ENCODE measurements at places on chromosomes 11 and 22.

DNA sequence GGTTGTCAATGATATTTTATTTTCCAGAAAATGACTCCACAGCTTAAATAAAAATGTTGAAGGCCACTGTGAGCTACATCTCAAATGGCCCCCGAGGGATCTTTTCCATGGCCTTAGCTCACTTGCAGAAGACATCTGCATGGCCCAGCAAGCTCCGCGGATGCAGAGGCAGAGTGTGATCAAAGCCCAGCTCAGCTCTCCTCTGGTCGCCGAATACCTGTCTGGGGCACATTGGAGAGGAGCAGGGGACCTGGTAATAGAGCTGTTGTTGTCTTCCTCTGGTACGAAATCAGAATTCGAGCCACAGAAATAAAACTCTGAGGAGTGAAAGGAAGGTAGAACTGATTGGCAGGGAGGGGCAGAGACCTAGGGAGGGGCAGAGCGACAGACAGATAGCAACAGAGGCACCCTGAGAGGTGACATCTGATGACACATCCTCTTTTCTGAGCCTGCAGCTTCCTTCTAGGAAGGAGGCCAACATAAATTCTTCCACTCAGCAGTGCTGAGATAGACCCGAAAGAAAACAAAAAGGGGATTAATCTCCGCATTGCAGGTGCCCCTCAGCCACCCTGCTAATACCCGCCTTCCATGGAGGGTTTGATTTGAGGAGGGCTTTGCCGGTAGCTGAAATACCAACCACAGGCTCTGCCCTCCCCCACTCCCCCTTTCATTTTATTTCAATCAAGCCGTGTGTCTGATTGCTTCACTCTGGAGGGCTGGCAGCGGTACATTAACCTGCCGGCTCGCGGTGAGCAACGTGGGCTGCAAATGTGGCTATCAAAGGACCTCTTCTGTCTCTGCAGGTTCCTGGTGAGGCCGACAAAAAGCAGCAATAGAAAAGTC, 759.4 kb downstream of the OPCML start:
- no peak for DNase-seq

DNA sequence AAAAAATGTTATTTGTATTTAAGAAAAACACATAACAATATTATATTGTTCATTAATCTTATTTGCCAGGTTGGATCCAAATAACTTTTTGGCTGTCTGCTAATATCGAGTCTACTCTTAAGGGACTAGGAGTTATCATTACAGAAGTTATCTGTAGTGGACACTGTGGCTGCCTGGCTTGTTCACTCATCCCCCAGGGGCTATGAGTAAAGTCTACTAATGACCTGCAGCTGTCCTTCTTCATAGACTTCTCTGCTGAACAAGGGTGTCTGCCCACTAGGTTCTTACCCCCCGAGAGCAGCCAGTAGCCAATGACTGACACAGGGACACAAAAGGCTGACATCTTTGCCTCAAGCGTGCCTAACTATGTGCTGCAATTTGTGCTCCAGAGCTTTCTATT, 69.7 kb downstream of the APIP start:
- DNase-seq, result no peak

DNA sequence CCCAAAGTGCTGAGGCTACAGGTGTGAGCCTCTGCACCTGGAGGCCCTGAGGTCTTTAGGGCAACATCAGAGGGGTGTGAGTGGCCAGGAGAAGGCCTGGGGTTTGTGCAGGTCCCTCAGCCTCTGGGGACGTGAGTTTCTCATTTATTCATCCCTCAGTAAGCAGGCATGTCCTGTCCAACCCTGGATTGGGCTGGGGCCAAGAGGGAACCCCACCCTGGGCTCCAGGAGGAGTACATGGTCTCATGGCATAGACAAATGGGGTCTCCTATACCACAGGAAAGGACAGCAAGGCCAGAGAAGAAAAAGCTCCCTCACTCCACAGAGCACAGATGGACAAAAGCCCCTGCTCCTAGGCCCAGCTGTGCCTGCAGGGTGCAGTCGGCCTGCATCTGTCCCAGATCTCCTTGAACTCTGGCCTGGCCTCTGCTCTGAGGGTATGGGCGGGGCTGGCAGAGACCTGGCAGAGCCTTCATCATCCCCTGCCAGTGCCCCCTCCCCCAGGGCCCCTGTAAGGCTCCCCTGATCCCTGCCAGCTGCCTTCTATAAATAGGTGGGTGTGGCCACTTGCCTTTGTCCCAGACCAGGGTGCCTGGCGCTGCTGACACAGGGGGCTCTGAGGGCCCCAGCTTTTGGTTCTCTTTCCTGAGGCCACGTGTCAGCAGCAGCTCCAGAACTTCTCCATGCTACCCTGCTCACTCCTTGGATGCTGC, 34.6 kb downstream of the A4GALT start:
- DNase-seq, result no peak

DNA sequence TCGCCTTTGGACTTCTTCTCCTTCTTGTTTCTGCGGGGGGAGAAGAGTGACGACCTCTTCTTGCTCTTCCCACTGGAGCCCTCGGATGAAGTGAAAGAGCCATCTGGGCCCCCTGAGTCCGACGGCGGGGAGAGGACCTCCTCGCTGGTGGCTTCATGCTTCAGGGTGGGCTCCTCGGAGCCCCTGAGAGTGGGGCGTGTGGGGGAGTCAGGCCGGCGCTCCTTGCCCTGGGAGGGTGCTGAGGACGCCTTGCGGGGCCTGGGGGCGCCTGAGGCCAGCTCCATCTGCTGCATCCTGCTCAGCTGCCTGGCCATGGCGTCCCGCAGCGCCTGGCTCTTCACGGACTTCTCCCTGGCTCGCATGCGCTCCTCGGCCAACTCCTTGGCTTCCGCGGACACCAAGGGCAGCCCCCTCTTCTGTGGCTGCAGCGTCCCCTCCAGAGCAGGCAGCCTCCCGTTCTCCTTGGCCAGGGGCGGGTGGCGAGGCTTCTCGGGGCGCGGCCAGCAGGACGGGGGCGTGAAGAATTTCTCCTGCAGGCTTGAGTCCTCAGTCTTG, 43.3 kb upstream of the BID start:
- DNase-seq, result no peak

GRCh38 chr11:130404727-130405126, 23.7 kb downstream of the ADAMTS8 start:
- DNase-seq, result no peak

- no peak for DNase-seq
Observed at GRCh38 chr22:40422558-40423309, 52.3 kb downstream of the SGSM3 start.

GRCh38 chr11:44782478-44782877, 55.7 kb downstream of the TSPAN18 start:
- DNase-seq, result no peak

- no peak for DNase-seq
Observed at GRCh38 chr22:27711756-27712155, 89.8 kb downstream of the MN1 start.

- DNase-seq, result no peak
Observed at GRCh38 chr11:94400839-94401772, at the start of gene GPR83. Gene GPR83 (minus strand): TSS chr11:94401419. CDS start chr11:94401247, 172 bp downstream.

GRCh38 chr22:47144791-47145425, 382.5 kb downstream of the TBC1D22A start:
- no peak for DNase-seq

DNA sequence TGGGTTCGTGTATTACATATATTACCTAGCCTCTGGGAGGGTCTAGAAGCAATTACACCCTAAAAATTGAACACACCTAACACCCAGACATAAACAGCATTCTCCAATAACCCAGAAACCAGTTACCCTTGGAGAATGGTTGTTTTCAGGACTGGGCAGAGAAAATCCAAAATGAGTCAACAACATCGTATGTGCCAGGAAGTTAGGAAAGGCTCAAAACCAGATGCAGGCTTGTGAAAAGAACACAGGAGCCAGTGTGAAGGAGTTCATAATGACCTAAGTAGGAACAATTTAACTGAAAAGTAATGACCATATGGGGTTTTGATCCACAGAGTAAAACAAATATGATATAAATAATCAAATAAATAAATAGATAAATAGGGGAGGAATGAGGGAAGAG, 5.1 kb upstream of the CLPB start:
- no peak for DNase-seq

- no peak for DNase-seq
Observed at GRCh38 chr11:73931039-73931645, 19.7 kb upstream of the DNAJB13 start.

DNA sequence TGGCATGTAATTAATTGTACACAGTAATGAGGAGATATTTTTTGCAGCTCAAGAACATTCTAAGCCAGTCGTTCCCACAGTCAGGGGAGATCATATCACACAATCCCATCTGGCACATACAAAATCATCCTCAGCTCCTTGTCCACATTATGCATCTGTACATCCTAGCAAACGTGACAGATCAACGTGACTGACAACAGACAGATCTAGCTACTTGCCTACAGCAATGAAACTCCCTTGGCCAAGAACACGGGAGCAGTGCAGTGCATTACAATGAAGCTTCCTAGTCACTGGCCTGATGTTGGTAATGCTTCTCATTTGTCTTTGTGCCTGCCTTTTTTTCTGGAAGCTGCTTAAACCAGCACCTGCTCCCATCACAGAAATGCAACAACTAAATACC, 24.5 kb upstream of the GUCY1A2 start:
- no peak for DNase-seq

- DNase-seq, result no peak
Observed at GRCh38 chr11:59727426-59727825, 13.8 kb upstream of the OR10V1 start.

DNA sequence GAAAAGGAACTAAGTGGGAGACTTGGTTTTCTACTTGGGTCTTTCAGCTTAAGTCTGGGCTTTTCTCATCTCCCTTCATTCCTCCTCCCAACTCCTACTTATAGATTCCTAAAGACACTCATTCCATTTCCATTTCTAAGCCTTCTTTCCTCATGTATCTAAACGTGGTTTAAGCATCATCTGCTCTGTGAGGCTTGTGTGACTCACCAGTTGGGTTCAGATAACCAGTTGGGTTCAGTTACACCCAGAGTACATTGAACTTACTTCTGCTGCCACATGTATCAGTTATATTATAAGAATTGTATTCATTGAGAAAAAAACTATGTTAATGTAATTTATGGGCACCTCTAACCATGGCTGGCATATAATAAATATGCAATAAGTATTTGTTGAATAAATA, 831.2 kb upstream of the CCDC90B start:
- no peak for DNase-seq

- DNase-seq, result no peak
Observed at GRCh38 chr22:48051796-48052620, 1289.6 kb downstream of the TBC1D22A start.

DNA sequence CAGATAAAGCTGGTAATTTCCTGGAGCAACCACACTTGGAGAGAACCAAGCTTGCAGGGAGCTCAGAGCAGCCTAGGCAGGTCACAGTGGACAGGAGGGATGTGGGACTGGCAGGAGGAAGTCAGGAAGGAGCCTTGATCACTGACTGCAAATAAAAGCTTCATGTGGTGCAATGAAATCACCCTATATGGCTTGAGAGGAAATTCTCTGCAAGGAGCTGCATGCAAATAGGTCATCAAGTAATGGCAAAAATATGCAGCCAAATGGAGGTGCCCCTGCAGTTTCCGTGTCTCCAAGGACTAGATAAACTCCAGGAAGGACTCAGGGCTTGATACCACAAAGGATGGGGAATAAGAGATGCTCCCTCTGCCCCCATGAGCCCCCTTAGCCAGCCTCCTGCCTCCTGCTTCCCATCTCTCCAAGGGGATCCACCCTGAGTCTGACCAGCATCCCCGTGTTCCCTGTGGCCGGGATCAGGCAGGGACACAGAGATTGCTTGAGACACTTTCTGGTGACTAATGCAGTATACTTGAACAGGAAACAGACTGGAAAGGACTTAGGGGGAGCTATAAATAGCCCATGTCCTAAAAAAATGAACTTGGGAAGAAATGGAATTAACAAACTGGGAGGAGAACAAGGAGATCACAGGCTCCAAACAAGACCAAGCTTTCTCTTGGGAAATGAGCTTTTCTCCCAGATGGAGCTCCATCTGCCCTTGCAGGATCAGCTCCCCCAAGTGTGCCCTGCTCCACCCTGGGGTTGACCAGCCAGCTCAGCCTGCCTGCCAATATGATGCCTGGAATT, 23.9 kb upstream of the MICAL2 start:
- DNase-seq, result no peak

GRCh38 chr11:117444711-117445658, 117.3 kb downstream of the CEP164 start:
- DNase-seq, result no peak

DNA sequence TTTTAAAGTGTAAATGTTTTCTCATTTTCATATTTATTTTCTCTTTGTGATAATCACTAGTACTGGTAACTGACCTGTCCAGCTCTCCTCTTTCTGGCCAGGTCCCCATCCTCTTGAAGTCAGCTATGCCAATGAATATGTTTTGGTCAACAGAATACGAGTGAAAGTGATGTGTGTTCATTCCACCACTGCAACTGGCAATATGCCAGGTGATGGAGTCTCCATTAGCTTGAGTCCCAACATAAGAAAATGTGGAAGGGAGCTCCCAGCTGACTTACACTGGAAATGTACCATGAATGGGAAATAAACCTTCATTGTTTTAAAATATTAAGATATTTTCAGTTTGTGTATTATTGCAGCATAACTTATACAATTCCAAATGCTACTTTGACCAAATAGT, 75.8 kb downstream of the CCDC34 start:
- DNase-seq, result no peak

GRCh38 chr22:47198801-47199251, 436.4 kb downstream of the TBC1D22A start:
- DNase-seq, result no peak

DNA sequence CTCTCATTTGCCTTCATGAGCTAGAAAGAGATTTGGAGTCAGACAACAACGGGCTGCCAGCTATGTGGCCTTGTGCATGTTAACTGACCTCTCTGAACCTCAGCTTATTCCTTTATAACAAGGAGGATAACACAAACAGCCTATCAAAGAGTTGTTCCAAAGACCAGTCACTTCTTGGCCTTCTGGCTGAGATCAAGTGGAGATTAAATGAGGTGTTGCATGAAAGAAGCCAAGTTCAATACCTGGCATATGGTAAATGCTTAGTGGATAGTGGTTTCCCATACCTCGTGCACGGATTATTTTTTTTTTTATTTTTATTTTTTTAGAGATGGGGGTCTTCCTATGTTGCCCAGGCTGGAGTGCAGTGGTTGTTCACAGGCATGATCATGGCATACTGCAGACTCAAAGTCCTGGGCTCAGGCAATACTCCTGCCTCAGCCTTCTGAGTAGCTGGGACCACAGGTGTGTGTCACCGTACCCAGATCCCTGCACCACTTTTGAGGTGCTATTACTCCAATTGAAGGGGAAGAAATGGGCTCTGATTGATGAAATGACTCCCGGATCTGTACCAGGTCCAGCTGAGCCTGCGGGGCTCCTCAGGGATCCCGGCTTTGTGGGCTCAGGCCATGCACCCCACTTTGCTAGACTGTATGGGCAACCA, 4.9 kb downstream of the LGALS1 start:
- DNase-seq, result no peak

DNA sequence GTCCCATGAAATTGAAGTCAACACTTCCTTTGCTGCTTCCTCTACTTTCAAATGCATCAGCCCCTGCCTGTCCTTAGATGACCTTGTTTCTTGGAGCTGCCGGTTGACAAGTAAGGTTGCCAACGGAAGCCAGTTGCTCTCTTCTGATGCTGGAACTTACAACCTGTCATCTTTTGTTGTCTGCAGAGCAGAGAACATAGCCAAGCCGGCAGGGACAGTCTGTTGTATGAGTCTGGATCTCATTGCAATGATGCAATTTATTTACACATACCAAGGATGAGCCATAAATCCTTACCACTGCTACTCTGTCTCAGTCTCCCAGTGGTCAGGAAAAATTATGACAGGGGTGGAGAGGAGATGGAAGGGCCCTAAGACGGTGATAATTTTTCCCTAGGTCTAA, 151.4 kb downstream of the BLID start:
- no peak for DNase-seq
